Activated T-helper 1 cell treated with anti-CD3 and anti-CD28 coated beads, Interleukin-2, amount 50 U/mL, for 16 hours (primary cell): ENCODE measurements at places on chromosomes 13 and 19.

- DNase-seq = no peak
Measured at GRCh38 chr19:47302249-47302648, 7.4 kb upstream of the C5AR1 start.

DNA sequence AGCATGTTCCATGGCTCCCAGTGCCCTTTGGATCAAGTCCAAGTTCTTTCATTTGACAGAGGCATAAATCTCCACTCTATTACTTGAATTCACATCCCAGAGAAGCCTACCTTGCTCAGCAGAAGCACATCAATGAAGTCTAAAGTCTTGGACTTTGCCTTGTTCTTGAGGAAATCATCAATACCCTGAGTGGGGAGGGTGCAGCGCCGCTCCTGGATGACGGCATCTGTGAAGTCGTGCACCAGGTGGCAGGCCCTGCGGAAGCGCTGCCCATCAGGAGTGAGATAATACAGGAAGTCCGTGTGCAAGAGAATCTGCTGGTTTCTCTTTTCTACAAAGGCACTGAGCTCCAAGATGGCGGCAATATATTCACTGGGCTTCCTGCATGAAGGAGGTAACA is 10.6 kb downstream of the CYP4F11 start:
- no peak for DNase-seq

DNA sequence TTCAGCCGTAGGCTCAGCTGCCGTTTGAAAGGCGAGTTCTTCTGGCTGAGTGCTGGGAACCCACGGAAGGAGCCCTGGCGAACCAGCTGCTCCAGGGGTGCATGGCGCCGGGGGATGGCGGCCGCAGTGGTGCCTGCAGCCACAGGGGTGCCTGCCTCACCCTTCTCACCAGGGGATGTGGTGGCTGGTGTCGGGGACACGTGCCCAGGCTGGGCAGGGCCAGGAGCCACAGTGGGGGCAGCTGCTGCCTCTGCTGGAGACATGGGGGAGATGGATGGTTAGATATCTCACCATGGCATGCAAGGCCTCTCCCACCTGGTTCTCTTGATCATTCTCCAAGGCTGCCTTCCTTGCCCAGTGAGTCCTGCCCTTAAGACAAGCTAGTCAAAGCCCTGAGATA is 17.1 kb downstream of the NUMBL start:
- DNase-seq = no peak

DNA sequence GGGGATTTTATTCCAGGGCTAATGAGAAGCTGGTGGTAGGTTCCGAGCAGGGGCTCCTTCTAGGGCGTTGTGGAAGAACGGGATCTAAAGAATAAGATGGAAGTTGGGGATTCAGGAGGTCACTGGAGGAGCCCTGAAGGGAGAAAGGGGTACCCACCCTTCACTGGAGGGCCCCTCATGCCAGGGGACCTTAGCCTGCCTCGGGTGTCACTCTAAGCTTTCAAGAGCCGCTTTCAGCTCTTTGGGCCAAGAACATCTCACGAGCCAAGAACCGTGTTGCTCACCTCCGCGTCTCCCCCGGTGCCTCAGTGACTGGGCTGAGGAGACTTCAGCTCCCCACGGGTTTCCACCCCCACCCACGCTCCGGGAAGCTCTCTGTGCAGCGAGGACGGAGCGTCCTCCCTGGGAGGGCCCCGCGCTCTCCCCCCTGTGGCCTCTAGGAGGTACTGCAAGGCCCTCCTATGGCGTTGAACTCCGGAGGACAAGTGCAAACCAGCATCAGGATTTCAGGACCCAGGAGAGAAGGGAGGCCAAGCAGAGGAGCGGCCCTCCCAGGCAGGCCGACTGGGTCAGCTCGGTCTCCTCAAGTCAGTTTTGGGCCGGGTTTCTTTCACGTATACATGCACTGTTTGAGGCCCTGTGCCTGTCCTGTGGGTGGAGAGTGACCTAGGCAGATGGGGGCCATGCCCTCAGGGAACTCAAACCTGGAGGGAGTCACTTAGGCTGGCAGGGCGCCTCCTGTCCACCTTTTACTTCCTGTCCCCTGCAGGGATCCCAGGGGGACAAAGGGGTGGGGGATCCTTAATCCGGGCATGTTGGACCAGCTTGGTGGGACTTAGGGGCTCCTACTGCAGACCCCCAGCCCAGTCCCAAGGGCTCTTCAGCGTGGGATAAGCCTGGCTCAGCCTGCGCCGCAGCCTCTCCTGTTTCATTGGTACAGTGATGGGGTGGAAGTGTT is 5.1 kb upstream of the KRTDAP start:
- peak; percentile 33 for DNase-seq

DNA sequence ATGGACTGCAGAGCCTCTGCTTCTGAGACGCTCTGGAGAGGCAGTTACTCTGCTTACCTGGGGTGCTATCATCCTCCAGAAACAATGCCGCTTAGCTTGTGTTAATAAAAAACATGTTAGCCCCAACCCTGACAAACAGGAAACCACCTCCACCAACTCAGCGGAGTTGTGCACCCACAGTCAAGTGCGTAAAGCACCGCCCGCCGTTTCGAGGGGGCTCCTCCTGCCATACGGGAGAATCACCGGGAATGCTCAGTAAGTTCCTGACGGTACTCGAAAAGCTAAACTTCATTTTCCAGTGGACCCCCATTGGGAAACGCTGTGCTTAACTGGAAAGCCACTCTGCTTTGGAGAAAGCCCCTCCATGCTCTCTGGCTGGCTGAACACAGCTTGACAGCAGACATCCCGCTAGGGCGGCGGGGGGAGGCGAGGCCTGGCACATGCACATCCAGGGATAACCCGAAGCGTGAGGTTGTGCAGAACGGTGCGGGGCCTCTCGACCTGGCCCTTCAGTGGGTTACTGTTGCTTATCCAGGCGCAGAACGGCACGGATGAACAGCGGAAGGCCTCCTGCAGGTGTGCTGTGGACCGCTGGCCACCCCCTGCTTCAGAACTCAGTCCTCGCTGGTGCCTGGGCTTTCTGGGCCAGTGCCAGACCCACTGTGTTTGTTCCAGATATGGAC is 17.1 kb downstream of the GAS6 start:
- no peak for DNase-seq

- DNase-seq = no peak
Measured at GRCh38 chr13:48630773-48631172, 23.0 kb upstream of the CYSLTR2 start.

GRCh38 chr13:97255515-97256021 is 33.4 kb downstream of the MBNL2 start:
- DNase-seq = no peak

DNA sequence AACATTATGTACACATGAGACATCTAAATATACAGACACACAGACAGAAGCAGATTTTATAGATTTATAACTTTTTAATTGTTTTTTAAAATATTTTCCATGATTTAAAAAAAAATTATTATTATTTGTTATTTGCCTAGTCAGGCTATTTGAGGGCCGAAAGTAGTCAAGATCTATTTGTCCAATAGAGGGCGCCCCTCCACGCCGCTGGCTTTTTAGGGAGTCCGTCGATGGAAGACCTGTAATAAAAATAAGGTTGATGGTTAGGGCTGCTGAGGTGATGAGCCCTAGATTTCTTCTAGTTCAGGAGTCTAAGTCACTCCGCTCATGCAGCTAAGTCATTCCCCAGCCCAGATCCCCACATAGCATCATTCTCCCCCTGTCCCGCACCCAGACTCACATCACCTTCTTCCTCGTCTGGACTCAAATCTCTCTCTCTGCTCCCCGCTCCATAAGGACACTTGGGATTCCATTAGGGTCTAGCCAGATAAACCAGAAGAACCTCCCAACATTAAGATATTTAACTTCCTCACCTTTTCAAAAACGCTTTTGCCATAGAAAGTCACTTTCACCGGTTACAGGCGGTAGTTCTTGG is 33.9 kb upstream of the CEACAM21 start:
- peak; percentile 73 for DNase-seq

DNA sequence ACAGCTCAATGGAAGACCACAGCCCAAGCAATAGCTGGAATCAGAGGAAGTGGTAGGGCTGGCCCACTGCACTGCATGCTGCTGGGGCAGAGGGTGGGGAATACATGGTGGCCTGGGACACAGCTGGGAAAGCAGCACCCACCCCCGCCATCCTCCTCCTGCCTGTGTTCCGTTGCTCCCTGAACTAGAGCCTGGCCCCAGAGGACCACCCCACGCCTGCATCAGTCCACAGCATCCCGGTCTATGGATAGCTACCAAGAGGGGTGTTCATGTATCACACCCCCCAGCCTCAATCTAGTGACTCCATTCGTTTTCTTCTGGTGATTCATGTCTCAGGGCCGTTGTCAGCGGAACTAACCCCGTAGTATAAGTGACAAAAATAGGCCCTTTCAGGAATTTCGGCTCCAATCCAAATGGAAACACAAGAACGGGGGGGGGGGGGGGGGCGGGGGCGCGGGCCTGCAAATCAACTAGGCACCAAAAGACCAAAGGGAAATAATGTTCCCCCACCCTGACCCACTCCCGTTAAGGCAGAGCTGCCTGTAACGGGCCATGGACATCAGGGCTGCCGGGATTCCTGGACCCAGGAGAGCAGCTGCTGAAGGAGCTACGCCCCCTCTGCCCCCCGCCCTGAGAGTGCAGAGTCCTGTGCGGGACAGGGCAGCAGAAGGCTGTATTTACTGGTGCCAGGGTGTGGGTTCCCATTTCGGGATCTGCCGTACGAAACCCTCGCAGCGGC is 18.9 kb upstream of the EPHX3 start:
- DNase-seq = no peak

DNA sequence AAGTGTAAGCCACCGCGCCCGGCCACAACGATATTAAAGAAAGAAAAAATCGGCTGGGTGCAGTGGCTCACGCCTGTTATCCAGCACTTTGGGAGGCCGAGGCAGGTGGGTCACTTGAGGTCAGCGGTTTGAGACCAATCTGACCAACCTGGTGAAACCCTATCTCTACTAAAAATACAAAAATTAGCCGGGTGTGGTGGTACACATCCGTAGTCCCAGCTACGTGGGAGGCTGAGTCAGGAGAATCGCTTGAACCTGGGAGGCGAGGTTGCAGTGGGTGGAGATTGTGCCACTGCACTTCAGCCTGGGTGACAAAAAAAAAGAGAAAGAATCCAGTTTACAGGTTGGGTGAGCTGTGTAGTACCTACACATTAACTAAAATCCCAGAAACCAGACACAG is 99.9 kb upstream of the CACNA1A start:
- DNase-seq = no peak

DNA sequence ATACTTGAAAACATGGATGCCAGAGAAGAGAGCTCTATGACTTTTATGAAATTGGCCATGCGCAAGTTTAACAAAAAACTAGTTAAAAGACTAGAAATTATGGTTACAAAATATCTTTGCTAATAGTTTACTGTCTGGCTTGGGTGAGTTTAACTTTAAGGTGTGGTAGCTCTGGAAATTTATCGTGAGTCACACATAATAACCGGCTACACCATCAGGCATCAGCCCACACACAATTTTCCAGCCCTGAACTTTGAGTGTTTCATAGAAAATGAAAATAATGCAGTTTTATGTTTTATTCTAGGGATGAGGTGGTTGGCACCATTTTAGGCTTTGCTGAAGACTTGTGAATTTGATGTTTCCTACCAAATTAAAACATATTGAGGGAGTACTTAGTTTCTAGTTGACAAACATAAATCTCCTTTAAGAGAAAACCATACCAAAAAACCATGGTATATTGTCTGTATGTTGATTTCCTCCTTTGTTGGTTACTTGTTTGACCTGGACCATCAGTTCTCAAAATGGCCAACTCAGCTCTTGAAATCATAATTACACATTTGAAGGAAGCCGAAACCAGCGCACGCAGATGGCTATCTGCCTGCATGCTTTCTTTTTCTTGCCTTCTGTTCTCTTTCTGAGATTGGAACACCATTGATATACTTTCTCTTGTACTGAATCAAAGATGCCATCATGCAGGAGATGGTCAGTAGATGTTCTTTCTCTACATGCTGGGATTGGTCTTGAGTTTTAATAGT is 125.1 kb downstream of the AKAP11 start:
- DNase-seq = no peak

- DNase-seq = no peak
Measured at GRCh38 chr13:31150315-31150985, 11.3 kb downstream of the HSPH1 start.
